ENCODE measurements at places on chromosomes 3 and 15.

DNA sequence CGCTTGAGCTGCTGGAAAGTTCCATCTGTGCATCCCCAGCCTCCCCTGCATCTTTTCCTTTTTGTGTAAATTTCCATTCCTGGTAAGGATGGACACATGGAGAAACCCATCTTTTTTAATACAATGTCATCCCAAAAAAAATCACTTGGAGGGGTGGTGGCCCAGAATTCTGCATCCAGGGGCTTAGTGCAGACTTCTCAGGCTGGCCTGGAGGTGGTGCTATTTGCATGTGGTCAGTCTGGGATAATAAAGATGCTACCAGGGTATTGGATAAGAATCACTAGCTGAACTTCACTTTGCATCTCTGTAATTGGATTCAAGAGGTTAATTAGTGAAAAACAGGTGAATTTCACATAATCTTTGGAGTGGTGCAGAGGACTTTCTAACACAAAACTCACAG, 1.8 kb upstream of the ZSCAN2 start:
- DNase-seq = peak; percentile 51

DNA sequence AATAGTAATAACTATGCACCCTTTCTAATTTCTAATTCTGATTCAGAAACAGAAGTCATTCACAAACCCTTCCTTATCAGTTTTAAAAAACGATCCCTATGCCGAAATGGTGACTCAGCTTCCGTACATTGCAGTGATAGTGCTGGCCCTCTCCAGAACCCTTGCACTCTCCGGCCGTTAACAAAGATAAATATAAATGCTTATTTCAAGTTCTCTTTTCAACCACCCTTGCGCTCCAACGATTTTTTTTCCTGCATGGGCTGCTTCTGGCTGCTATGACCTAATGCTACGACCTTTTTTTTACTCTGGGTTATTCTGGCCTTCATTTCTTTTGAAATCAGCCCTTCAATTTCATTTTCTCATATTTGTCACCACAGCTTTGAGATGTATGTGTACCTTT, 646.2 kb downstream of the NTRK3 start:
- no peak for DNase-seq

DNA sequence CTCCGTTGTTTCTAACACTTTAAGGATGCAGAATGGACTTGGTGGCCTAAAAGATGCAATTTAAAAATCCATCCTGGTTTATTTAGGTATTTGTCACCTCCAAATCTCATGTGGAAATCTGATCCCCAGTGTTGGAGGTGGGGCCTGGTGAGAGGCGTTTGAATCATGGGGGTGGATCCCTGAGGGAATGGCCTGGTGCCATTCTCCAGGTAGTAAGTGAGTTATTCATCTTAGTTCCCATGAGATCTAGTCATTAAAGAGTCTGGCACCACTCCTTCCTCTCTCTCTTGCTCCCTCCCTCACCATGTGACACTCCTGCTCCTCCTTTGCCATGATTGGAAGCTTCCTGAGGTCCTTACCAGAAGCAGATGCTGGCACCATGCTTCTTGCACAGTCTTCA, 339.1 kb downstream of the NTRK3 start:
- no peak for DNase-seq

DNA sequence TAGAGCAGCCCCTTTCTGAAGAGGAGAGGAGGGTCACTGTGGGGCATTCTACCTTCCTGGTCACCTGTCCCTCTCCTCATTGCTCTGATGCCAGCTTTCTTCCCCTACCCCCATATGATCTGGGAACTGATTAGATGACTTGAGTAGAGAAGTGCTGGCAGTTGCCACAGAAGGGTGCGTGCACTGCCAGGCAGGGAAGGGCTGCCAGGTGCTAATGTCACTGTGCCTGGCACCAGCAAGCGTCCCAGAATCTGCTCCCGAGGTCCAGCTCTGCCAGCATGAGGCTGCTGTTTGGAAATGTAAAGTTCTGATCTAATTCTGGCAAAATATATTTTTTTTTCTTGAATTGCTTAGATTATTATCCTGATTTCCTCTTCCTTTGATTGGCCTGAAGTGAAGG, 52.8 kb downstream of the PPM1L start:
- DNase-seq = no peak

- DNase-seq = peak; percentile 68
Observed at GRCh38 chr3:10160346-10160745, 4.4 kb upstream of the IRAK2 start.

GRCh38 chr15:52790169-52790708, at the start of gene ONECUT1:
Gene ONECUT1 (minus strand): TSS chr15:52790336. CDS start chr15:52789884, 452 bp downstream.
- DNase-seq = peak; percentile 29

- DNase-seq = peak; percentile 31
Observed at GRCh38 chr15:68441045-68441743, 9.2 kb upstream of the ITGA11 start.

DNA sequence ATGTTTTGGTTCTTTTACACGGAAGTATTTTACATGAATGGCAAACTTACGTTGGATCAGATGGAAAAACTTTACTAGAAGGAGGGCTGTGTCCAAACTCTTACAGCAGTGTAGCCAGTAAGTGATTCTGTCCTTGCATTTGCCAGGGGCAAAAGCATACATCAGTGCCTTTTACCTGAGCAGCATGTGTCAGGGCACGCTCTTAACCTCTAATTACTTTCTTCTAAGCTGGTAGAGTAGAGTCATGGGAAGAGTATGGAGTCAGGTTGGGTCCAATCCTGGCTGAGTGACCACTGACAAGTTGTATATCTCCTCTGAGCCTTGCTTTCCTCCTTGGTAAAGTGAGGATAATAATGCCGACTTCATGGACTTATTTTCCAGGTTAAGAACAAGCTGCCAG, 47.1 kb downstream of the RYR3 start:
- no peak for DNase-seq

GRCh38 chr3:136105044-136105443, 91.1 kb downstream of the MSL2 start:
- DNase-seq = no peak

DNA sequence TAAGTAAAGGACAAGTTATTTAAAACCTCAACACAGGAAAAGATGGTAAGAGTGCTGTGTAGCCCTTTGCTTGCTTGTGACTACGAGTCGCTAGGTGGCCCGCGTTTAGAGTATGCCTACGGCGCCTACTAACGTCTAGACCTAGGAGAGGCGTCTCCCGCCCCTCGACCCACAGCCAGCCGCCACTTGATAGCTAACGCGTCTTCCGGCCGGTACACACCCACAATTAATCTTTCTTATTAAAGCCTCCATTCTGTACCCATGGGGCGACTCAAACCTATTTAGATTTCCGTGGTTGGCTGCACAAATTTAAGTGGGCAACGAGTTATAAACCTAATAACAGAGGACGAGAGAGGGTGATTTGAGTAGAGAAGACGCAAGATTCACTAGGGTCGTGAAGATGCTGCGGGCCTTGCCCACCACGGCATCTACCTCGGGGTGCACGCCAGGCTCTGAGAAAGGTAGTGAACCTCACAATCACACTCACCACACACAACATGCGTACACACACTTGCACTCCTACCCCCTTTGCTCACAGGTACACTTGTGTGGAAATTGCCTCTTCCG, 12.0 kb downstream of the SOX2 start:
- no peak for DNase-seq

DNA sequence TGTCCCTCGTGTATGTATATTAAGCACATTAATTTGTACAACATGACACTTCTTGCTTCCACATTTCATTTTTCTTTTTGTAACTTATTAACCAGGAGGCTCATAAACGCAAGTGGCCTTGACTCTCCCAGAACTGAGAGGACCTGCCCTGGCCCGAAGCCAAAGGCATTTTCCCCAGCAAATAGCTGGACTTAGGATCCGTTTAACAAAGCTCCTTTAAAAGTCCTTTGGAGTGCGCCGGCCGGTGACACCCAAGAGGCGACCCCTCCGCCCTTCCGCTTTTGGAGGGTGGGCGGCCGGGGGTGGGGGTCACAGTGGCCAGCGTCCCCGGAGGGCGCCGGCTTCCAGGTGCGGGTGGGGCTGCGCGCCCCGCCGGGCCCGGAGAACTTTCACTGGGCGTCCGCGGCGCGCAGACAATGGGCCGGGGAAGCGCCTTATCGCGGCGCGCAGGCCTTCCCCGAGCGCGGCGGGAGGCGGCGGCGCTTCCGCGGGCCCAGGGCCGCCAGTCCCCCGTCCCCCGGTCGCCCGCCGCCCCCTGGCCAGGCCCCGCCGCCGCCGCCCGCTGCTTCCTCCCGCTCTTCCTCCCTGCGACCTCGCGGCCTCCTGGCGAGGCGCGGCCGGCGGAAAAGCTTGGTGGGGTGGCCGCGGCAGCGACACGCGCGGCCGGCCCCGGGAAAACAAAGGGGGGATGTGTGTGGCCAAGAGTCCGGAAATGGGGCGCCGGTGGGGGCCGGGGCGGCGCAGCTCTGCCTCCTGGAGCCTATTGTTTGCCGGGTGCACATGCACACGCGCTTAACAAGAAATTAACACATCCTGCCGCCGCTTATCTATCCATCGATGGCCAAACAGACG, 613.4 kb downstream of the MCTP2 start:
- peak; percentile 17 for DNase-seq

DNA sequence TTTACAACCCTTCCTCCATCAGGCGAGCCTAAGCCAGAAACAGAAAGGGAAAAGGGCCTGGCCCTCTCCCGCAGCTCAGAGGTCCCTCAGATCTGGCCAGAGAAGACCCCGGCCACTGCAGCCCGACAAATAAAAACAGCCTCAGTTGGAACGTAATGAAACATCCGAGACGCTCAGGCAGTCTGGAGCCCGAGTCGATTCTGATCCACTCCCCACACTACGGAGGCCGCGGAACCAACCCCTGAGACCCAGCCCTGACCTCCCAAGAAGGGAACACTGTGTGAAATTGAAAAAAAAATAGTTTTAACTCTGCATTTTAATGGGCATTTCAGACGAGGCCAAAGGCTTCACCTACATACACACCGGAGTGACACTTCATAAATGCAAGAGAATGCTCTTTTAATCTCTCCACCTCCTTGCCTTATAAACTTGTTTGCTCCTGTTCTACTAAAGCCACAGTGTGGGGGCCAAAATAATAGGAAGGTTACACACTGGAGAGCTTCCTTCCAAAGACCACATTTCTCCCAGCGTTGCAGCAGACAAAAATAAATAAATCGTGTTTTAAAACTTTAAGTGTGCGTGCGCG, 3.7 kb downstream of the MEIS2 start:
- no peak for DNase-seq

- DNase-seq = no peak
Observed at GRCh38 chr15:100115066-100115710, 226.6 kb downstream of the ADAMTS17 start.

GRCh38 chr15:26630857-26631256, 142.0 kb downstream of the GABRB3 start:
- no peak for DNase-seq

GRCh38 chr3:176937541-176937940, 259.7 kb downstream of the TBL1XR1 start:
- peak; percentile 72 for DNase-seq

- DNase-seq = no peak
Observed at GRCh38 chr15:100727291-100727851, 125.0 kb downstream of the ASB7 start.

- no peak for DNase-seq
Observed at GRCh38 chr3:54536450-54536849, 391.4 kb downstream of the LRTM1 start.

GRCh38 chr15:45785897-45786296, 151.1 kb downstream of the SQOR start:
- DNase-seq = no peak

- no peak for DNase-seq
Observed at GRCh38 chr15:69407719-69408400, 6.3 kb upstream of the KIF23 start.

GRCh38 chr15:31605467-31605931, 278.9 kb downstream of the KLF13 start:
- DNase-seq = peak; percentile 40

DNA sequence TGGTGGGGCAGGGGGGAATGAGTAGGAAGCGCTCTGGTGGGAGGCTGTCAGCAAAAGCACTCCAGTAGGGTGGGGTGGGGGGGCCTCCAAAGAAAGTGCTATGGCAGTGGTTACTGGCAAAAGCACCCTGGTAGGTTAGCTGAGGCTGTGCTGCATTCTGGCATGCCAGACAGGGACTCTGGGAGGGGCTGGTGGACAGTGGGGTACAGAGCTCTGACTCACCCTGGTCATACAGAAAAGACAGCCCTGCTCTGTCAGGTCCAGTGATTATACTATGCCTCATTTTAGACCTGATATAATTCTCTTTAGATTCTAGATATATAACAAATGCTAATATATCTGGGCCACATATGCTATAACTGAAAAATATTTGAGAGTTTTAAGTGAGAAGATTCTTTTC, 82.8 kb upstream of the CPNE4 start:
- no peak for DNase-seq

GRCh38 chr3:29805757-29806156, 524.9 kb downstream of the RBMS3 start:
- DNase-seq = peak; percentile 32

GRCh38 chr3:133453383-133453782, 53.5 kb downstream of the BFSP2 start:
- no peak for DNase-seq

GRCh38 chr3:106826791-106827311, 550.4 kb upstream of the CCDC54 start:
- no peak for DNase-seq

- no peak for DNase-seq
Observed at GRCh38 chr3:32146746-32147211, 40.4 kb downstream of the GPD1L start.

- DNase-seq = no peak
Observed at GRCh38 chr15:23823508-23823907, 136.4 kb upstream of the NDN start.

DNA sequence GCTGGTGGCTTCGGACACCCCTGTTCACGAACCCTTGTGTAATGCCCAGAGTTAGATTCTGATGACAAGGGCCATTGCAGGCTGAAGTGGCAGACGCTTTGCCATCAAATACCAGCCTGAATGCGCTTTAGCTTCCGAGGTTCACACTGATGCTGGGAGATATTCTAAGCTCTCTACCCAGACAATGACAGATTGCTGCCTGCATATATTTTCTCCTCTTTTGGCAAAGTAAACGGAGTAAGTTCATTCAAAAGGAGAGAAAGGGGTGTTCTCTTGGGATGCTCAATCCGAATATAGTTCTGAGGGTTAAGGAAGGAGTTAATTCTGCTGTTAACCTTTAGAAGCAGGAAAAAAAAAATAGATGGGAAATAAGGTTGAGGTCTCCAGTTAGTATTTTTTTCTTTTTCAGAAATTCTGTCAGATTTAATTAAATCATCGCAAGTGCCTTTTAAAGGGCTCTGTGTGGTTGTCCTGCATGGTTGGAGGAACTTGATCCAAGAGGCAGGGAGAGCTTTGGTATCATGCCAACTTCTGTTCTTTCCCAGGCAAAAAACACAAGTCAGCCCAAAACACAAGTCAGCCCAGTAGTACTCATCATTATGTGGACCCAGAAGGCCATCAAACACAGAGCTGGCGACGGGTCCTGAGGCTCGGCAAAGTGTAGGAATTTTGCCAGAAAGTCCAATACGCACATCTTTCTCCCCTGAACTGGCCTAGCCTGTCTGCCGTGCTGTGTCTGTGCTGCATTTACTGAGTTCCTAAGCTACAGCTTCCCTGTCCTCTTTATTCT, 70.9 kb upstream of the ST8SIA2 start:
- DNase-seq = no peak

GRCh38 chr15:31217067-31217466, 109.6 kb upstream of the KLF13 start:
- no peak for DNase-seq

- DNase-seq = peak; percentile 61
Observed at GRCh38 chr3:44468572-44469520, 8.6 kb downstream of the ZNF445 start.
